ENCODE measurements at places on chromosomes 3 and 15.

GRCh38 chr15:97748576-97748975, 211.9 kb upstream of the ARRDC4 start:
- DNase-seq, result no peak

DNA sequence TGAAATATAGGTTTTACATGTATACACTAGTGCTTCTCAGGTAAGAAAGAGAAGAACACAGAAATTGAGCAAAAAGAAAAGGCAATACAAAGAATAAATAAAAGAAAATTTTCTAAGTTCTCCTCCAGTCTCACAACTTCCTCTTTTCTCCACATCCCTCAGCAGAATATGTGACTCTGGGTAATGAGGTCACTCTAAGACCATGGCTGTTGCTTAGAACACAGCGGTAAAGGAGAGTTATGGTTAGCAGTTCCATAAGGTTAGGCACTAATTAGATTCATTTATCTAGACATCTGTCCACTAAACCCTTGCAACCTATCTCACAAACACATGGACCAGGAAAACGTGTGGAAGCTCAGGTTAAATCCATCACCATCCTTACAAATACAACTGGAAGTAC, 47.9 kb downstream of the IGSF11 start:
- no peak for DNase-seq

DNA sequence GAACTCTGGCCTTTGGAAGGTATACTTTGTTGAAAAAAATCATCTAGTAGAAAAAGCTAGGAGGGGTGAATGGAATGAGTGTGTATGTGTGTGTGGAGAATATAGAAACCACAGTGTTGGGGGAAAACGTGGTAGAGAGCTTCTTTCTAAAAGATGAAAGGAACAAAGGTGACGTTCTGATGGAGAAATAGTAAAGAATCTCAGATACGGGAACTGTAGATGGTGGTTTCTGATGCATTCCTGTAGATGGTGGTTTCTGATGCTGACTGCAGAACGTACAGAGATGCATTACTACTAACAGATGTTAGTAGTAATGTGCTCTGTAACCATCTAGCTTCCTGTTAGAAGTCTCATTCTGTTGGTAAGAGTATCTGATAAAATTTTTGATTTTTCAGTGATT, 60.2 kb downstream of the VPS8 start:
- no peak for DNase-seq

- DNase-seq, result no peak
Observed at GRCh38 chr3:166955201-166955939, 424.7 kb downstream of the ZBBX start.

DNA sequence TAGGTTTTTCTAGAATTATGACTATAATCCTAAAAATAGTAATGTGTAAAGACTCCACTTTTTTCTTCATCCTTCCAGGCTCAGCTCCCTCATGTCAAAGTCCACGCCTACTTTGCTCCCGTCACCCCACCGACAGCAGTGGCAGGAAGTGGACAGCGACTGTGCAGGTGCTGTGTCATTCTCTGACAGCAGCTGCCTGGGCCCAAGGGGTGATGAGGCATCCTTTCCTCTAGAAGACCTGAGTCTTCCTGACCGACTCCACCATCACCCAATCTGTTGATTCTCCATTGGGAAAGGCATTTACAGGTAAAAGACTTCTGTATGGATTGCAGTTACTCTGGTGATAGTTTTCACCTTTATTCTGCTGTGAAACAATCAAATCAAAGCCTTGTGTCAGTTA, 54.8 kb downstream of the UBP1 start:
- DNase-seq, result no peak

DNA sequence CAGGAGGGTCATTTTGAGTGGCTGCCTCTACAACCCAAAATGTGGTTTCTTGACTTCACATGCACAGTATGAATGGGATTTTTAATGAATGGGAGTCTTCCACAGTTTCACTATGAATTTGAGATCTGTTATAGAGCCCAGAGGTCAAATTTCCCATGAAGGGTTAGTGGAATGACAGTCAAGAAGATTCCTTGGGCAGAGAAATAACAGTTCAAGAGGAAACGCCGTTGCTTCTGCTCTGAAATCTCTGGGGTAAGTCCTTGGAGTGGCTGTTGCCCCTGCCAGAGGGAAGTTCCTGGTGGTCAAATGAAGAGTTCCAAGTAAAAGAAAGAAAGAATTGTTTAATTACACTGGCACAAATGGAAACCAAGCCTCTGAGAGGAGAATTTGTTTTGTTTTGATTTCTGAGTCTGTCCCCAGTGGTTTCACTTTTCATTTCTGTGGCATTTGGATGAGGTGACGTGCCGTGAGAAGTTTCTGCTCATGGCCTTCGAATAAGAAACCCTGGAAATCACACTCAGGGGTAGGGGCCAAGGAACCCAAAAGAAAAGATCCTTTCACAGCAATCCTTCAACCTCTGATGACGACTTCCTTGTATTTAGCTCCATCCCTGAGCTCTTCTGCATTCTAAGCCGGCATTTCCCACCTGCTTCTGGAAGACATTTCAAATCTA, 77.5 kb upstream of the IL12A start:
- DNase-seq, result no peak

DNA sequence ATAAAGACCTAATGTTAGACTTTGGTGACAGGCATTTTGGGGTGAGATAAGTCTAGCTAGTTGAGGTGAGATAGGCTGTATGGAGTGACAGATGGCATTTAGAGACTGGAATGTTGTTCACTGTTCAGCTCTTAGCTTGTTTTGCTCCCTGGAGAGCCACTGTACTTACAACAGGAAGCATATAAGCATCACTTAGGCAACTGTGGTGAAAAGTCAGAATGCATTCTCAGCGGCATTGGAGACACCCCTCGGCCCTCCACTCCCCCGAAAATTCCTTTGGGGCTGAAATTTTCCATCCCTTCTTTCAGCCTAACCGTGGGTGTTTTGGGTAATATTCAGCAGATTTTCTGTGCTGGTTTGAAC, 73.4 kb downstream of the SLCO3A1 start:
- no peak for DNase-seq

- no peak for DNase-seq
Observed at GRCh38 chr15:74417670-74418069, 16.1 kb downstream of the SEMA7A start.

- no peak for DNase-seq
Observed at GRCh38 chr15:23569151-23569925, 3.9 kb downstream of the MKRN3 start.

GRCh38 chr3:107987036-107987939, 103.5 kb downstream of the CD47 start:
- no peak for DNase-seq

DNA sequence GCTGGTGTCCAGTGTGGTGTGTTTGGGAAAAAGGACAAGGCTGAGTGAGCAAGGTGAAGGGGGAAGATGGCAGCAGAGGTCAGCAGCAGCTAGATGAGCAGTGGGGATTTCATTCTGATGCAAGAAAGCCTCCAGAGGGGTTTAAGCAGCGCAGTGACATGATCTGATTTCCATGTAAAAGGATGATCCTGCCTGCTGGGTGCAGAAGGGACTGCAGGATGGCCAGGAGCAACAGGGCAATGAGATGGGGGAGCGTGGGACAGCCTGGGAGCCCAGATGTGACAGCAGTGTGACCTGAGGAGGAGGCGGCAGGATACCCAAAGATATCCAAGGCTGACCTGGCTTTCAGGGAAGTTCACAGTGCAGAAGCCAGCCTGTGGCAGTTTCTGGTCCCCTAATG, 6.1 kb downstream of the WNT7A start:
- DNase-seq, result no peak

Data from hematopoietic multipotent progenitor cell treated with erythropoietin and hydrocortisone succinate and interleukin-3 and kit ligand, for 8 days (in vitro differentiated cells).